ENCODE measurements at places on chromosomes 12 and 14.
A peak's percentile ranks its signal among the peaks of the same experiment; 100 is the strongest.

GRCh38 chr12:76226397-76226796 is 121.8 kb downstream of the BBS10 start:
- no peak for DNase-seq

DNA sequence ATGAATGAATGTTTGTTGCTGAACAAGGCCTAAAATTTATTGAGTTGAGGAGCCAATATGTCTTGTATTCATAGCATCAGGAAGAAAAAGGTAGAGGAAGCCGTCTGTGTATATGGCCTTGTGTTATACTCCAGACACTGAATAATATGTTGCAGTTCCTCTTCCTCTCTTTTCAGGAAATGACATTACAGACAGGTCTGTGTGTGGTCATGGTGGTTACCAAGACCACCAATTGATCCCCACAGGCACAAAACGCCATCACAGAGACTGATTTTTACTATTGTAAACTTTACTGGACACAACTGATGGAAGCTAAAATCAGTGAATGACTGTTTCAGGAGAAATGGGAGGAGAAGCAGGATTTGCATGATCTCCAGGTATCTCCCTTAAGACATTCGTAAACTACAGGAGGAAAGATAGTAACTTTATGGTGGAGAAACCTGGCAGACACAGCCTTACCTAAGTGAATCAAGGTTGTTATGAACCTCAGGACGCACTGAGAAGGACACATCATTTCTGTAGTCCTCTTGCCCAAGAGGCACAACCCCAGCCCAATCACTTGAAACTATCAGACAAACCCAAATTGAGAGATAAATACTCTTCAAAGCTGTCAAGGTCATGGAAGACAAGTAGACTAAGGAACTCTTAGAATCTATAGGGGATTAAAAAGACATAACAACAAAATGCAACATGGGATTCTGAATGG is 334.1 kb upstream of the RGS6 start:
- peak; percentile 19 for DNase-seq

- DNase-seq: no peak
Measured at GRCh38 chr14:103140316-103141109, 17.3 kb downstream of the TNFAIP2 start.

DNA sequence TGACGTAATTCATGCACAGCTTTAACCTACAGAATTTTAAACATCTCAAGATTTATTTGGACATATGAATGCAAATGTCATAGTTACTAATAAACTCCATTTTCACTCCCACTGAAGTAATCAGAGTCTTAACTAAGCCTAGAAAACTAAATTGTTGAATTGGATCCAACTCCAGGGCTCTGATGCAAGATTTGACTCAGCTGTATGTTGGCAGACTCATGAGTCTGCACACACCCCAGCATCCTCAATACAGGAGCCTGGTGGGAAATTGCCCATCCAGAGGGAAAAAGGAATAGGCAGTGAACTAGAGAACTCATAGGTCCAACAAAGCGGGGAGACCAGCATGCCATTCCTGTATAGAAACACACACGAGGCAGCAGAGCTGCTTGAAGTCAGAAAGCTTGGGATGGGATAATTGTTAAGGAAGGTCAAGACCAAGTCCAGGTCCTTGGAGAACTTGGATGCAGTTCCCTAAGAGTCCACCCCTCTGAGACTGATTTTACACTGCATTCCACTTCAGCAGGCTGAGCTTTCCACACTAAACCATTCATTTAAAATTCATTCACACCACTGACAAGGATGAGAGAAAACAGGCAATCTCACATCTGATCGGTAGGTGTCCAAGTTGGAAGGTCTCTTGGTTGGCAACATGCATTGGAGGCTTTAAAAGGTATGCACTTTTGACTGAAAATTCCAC is 14.4 kb downstream of the TMTC1 start:
- DNase-seq: no peak

DNA sequence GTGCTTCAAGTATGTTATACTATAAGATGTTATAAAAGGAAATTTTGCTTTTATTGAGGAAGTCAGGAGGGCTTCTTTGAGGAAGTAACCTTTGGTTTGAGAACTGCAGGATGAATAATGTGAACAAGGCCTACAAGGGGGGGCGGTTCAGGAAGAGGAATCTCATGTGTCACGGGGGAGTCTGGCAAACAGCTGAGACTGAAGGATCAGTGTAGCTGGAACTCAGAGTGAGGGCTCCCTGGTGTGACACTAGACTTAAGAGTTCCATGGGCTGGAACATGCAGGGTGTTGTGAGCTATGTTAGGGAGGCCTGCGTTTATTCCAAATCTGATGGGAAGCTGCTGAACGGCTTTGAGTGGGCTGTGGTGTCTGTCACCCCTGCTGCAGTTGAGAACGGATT is 62.3 kb downstream of the UNC79 start:
- DNase-seq: no peak

DNA sequence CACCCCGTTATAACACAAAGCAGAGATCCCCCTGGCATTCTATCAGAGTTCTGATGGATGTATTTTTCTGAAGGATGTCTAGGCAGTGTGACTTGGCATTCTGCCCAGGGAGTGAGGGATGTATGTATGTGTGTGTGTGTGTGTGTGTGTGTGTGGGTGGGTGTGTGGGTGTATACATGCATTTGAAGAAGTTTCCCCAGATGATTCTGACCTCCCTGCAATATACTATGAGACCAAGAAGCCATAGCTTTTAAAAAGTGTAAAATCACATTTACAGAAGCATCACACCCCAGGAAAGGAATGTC is 59.7 kb upstream of the NAP1L1 start:
- peak; percentile 26 for DNase-seq

DNA sequence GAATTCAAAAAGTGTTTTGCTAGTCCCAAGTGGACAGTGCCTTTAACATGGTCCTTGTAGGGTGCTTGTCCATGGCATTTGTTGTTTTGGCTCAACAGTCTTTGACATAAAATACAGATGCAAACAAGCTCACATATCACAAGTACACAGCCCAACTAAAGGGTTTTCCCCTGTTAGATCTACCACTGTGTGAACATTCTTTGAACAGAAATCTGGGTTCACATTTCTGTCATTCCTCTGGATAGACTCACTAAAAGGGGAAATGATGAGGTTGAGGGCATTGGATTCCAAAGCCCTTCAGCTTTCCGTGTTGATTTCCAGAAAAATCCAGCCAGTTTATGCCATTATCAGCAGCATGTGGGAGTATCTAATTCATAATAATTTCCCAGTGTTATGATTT is 54.1 kb downstream of the EP400 start:
- no peak for DNase-seq

GRCh38 chr12:27297566-27297965 is 35.1 kb upstream of the BMAL2 start:
- no peak for DNase-seq

- DNase-seq: no peak
Measured at GRCh38 chr12:77104792-77105191, 39.4 kb upstream of the E2F7 start.

DNA sequence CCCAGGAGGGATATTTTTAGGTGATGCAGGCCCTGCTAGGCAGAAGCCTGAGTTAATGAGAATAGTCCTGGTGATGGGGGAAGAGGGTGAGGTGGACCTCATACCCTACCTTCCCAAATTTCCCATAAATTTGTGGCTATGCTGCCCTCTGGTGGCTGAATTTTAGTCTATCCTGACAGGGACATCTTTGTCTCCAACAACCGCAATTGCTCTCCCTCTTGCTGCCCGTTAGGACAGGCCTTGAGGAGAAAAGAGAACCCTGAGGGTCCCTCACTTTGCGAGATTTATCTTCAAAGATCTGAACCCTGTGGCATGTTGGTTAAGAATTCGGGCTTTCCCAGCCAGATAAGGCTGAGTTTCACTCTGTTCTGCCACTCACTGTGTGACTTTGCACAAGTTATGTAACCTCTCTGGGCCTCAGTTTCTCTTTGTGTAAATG is 9.8 kb upstream of the ZNF385A start:
- DNase-seq: no peak

- DNase-seq: peak; percentile 22
Measured at GRCh38 chr12:46470036-46470627, 97.6 kb upstream of the SLC38A2 start.

GRCh38 chr12:69527506-69528272 is 57.5 kb downstream of the FRS2 start:
- DNase-seq: no peak
